Endodermal cell (in vitro differentiated cells): ENCODE measurements at places on chromosomes 1 and 21. TPM values are rescaled to one million over a fixed set of nuclear protein-coding genes. Genes with fewer than 3 reads are reported as not detected.

DNA sequence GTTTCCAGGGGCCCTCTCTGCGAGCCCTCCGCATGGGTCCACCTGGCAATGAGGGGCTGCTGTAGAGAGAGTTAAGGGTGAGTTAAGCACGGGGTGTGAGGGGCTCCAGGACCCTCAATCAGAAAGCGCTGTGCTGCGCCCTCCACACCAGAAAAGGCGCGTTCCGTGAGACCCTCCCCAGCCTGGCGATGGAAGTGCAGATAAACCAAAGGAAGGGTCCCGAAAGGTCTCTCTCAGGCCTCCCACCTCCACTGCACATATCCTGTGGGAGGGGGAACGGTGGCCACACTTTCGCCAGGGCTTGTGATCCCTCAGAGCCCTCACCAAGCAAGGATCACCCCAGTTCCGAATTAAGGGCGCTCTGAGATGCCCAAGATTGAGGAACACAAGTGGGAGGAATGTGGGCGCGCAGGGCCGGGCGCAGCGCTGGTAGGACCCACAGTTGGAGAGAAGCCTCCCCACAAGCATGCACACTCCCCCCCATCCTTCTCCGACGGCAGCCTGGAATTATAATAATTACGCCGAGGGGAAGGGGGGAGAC, 1.1 kb downstream of the WNT3A start:
- H3K27me3 ChIP-seq, result peaks cover 95% of the 10 kb centered on the region
- no peaks in the 10 kb centered on the region for H3K36me3 ChIP-seq
- peak; percentile 55 for DNase-seq
- no peak overlapping the region for H3K27ac ChIP-seq
- no peaks in the 10 kb centered on the region for H3K4me1 ChIP-seq

PALMD gene
- total RNA-seq, result 0.26 and 0.50 TPM in 2 replicates

OR2W3 gene
- total RNA-seq, result 0.29 and 0.84 TPM in 2 replicates

SAMD13 gene
- total RNA-seq, result 0.70 to 3.3 TPM (median 2.5 TPM) in 3 replicates

- peaks cover 3% of the 10 kb centered on the region for H3K4me1 ChIP-seq
- no peaks in the 10 kb centered on the region for H3K27me3 ChIP-seq
- no peak overlapping the region for H3K4me3 ChIP-seq
- no peak overlapping the region for H3K27ac ChIP-seq
- DNase-seq, result peak; percentile 22
These were observed 35.8 kb downstream of the WNT4 start for GRCh38 chr1:22107126-22107525.

DNA sequence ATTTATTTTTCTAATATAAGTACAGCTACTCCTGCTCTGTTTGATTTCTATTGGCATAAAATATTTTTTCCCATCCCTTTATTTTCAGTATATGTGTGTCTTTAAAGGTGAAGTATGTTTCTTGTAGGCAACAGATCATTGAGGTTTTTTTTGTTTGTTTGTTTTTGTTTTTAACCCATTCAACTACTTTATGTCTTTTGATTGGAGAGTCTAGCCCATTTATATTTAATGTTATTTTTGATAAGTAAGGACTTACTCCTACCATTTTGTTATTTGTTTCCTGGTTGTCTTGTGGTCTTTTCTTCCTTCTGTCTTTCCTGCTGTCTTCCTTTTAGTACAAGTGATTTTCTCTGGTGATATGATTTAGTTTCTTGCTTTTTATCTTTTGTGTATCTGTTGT, 285.1 kb upstream of the PROX1 start:
- no peaks in the 10 kb centered on the region for H3K27me3 ChIP-seq
- no peaks in the 10 kb centered on the region for H3K4me1 ChIP-seq
- no peaks in the 10 kb centered on the region for H3K36me3 ChIP-seq
- DNase-seq, result no peak
- no peak overlapping the region for H3K27ac ChIP-seq
- no peak overlapping the region for H3K4me3 ChIP-seq

DNA sequence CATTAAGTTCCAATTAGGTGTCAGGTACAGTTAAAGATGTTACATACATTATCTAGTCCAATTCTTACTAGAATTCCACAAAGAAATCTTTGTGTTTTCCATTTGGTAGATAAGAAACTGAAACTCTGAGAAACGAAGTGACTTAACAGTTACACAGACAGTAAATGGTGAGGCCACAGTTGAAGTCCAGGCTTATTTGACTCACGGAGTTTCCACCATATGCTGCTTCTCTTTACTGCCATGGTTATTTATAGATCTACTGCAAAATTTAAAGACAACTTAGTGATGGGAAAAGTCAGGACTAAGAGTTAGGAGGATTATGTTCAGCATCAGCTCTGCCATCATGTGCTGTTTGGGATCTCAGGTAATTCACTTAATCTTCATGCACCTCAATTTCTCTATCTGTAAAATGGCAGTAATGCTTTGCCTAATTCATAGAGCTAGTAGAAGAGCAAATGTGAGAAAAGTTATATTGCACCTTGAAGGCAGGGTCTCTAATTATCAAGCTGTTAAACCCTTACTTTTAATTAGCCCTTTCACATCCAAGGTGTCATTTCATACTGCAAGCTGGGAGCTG, 26.2 kb upstream of the SAMSN1 start:
- no peak overlapping the region for H3K4me3 ChIP-seq
- H3K4me1 ChIP-seq, result no peaks in the 10 kb centered on the region
- H3K27me3 ChIP-seq, result no peaks in the 10 kb centered on the region
- no peak for DNase-seq
- H3K27ac ChIP-seq, result no peak overlapping the region

ZMYND12 gene
- 0.88 and 1.1 TPM in 2 replicates for total RNA-seq

DNA sequence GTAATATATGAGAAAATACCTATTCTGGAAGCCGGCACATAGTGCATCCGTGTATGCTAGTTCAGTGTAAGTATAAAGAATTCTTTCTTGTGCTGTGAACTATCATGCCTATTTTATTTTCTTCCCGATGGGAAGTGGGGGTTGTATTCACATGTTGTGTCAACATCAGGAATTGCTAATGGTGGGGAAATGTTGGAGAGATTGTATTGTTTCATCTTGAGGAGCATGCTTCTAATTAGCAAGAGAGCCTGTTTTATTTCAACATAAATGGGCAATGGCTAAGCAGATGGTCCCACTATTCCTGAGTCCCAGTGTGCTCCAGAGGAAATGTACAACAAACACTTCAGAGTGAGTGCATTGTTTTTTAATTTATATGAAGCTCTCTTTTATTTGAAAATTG, 485.2 kb downstream of the PLPP3 start:
- H3K27me3 ChIP-seq, result no peaks in the 10 kb centered on the region
- no peaks in the 10 kb centered on the region for H3K4me1 ChIP-seq
- H3K4me3 ChIP-seq, result no peak overlapping the region
- no peak overlapping the region for H3K27ac ChIP-seq

AMY2A gene
- total RNA-seq, result not detected in 3 replicates

GRCh38 chr21:38997051-38997842, 186.0 kb downstream of the PSMG1 start:
- peaks cover 7% of the 10 kb centered on the region for H3K4me1 ChIP-seq
- no peak for DNase-seq
- no peaks in the 10 kb centered on the region for H3K27me3 ChIP-seq
- H3K36me3 ChIP-seq, result no peaks in the 10 kb centered on the region
